ENCODE measurements at places on chromosomes 4 and X. TPM values are rescaled to one million over a fixed set of nuclear protein-coding genes. Genes with fewer than 3 reads are reported as not detected.

IL13RA2 gene
- not detected for total RNA-seq

MGAT4D gene
- total RNA-seq: not detected

PHEX gene
- total RNA-seq: 2.5 TPM

QRFPR gene
- total RNA-seq: 0.66 TPM

ART3 gene
- not detected for total RNA-seq

CTAG2 gene
- not detected for total RNA-seq

PFKFB1 gene
- total RNA-seq: 18.7 TPM

RBMXL3 gene
- total RNA-seq: not detected

GPR173 gene
- total RNA-seq: 1.6 TPM

GPAT3 gene
- total RNA-seq: 5.1 TPM

GRCh38 chr4:126603825-126604224, 1028.9 kb upstream of the INTU start:
- H3K36me3 ChIP-seq: no peaks in the 10 kb centered on the region
- no peak for DNase-seq
- H3K27ac ChIP-seq: no peak overlapping the region
- H3K4me1 ChIP-seq: no peaks in the 10 kb centered on the region
- no peak overlapping the region for H3K4me3 ChIP-seq
- H3K27me3 ChIP-seq: no peaks in the 10 kb centered on the region

DNA sequence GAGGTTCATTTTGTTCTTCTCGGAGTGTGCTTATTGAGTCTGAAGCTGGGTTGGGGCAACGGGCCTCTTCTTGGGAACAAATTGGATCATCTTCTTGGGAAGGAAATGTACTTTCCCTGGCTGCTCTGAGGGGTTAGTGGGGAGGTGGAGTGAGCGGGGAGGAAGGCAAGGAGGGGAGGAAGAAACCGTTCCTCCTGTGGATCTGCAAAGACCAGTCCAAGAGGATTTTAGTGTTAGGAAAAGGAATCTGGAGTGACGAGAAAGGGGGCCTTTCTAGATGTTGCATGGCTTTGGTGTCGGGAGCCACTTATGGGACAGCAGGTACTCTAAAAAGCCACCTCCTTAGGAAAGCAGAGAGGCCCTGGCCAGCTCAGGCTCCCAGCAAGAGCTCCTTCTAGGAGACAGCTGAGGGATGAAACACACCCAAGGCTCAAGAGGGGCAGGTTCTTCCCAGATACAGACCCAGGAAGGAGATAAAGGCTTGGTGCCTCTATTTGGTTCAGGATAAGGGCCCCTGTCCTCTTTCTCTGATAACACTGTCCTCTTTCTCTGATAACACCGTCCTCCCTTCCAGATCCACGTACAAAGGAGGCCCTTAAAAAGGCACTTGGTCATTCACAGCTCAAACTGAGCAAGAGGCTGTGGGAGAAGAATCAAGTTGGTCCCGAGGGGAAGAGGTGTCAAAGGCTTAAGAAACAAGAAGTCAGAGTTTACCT, 451 bp downstream of the SOD3 start:
- H3K27me3 ChIP-seq: peaks cover 14% of the 10 kb centered on the region
- H3K4me3 ChIP-seq: peak overlapping the region; percentile 35
- H3K4me1 ChIP-seq: no peaks in the 10 kb centered on the region
- no peaks in the 10 kb centered on the region for H3K36me3 ChIP-seq
- no peak for DNase-seq
- peak overlapping the region; percentile 85 for H3K27ac ChIP-seq

DNA sequence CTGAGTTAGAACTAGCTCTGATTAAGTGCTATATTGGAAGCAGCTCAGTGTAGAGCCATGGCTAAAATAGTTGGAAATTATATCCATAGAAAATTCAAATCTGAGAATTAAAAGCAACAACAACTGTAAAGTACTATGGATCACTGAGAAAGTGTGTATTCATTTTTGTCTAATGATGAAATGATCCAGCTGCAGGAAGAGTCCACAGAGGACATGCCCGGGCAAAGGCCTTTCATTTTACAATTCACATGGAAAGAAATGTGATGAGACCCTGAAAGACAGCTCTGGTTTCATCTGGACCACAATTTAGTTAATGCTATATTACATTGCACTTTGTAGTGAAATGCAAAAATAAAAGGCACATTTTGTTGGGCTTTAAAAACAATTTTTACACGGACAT, 196.8 kb upstream of the FAT1 start:
- H3K27ac ChIP-seq: peak overlapping the region; percentile 5
- no peak for DNase-seq
- H3K36me3 ChIP-seq: no peaks in the 10 kb centered on the region
- no peak overlapping the region for H3K4me3 ChIP-seq
- no peaks in the 10 kb centered on the region for H3K27me3 ChIP-seq

- H3K27me3 ChIP-seq: no peaks in the 10 kb centered on the region
- H3K36me3 ChIP-seq: no peaks in the 10 kb centered on the region
Observed at GRCh38 chr4:740656-741282, 35.1 kb downstream of the PCGF3 start.

- H3K4me3 ChIP-seq: no peak overlapping the region
- H3K36me3 ChIP-seq: no peaks in the 10 kb centered on the region
- DNase-seq: no peak
- H3K27me3 ChIP-seq: no peaks in the 10 kb centered on the region
Observed at GRCh38 chr4:126130215-126130614, 815.5 kb downstream of the FAT4 start.

DNA sequence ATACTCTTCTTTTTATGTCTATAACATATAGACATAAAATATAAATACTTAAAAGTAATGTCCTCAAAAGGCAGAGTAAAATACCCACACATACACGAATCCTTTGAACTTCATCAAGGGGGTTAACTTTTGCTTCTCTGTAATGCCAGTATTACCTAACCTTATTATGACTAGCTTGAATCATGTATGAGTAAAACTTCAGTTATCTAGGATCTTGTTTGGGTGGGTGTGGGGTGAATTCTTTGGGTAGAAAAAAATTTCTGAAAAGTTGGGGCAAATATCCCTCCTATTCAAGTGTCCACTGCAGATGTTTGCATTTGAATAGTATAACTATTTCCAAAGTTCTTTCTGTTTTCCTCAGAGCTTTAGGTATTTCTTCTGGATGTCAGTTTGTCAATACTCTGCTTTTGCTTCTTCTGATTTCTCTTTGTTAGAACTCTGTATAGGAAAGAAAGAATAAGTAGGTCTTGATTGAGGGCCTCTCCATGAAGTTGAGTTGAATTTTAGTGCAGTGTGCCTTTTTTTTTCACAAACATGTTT, 173.8 kb downstream of the ADGRL3 start:
- DNase-seq: no peak
- no peaks in the 10 kb centered on the region for H3K4me1 ChIP-seq
- no peak overlapping the region for H3K27ac ChIP-seq
- H3K4me3 ChIP-seq: no peak overlapping the region

DNA sequence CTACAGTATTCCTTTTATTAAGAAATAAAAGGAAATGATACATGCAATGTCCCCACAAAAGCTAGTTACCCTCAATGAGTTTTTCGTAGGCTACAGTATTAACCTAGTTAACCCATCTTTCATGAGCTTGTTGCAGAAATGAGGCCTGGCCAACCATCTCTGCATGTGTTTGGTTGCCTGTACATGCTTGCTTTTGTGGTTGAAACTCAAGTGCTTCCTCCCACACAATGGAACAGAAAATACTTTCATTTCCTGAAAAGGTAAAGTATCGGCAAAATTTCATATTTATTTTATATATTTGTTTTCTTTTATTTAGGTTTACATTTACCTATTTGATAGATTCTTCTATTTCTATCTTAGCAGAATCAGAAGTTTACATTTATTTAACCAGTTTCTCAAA, 214.6 kb upstream of the FAM241A start:
- no peak overlapping the region for H3K4me3 ChIP-seq
- no peaks in the 10 kb centered on the region for H3K36me3 ChIP-seq
- H3K27me3 ChIP-seq: no peaks in the 10 kb centered on the region
- no peaks in the 10 kb centered on the region for H3K4me1 ChIP-seq

DNA sequence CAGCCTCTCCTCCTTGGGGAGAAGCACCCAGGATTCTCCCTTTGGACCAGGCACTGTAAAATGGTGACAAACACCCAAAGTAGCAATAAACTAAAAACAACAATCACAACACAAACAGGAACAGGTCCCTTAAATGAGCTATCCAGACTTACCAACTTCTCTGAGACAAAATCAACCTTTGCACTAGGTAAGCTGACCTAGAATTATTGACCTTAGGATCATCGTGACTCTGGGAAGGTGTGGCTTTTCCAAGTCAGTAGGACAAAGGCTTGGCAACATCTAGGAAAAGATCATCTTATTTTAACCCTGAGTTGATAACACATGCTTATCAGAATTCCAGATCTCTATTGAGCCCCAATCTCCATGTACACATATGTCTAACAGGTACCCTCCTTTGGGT, 166.7 kb downstream of the PRDM5 start:
- H3K4me3 ChIP-seq: no peak overlapping the region
- no peaks in the 10 kb centered on the region for H3K27me3 ChIP-seq
- DNase-seq: no peak
- H3K36me3 ChIP-seq: no peaks in the 10 kb centered on the region
- no peak overlapping the region for H3K27ac ChIP-seq

- H3K36me3 ChIP-seq: no peaks in the 10 kb centered on the region
- H3K4me3 ChIP-seq: no peak overlapping the region
- H3K27ac ChIP-seq: no peak overlapping the region
- DNase-seq: no peak
- H3K27me3 ChIP-seq: no peaks in the 10 kb centered on the region
Observed at GRCh38 chr4:35063031-35063570, 1181.2 kb downstream of the ARAP2 start.

GRCh38 chr4:183165376-183165775, 66.3 kb downstream of the WWC2 start:
- no peak for DNase-seq
- no peak overlapping the region for H3K4me3 ChIP-seq
- H3K36me3 ChIP-seq: no peaks in the 10 kb centered on the region

DNA sequence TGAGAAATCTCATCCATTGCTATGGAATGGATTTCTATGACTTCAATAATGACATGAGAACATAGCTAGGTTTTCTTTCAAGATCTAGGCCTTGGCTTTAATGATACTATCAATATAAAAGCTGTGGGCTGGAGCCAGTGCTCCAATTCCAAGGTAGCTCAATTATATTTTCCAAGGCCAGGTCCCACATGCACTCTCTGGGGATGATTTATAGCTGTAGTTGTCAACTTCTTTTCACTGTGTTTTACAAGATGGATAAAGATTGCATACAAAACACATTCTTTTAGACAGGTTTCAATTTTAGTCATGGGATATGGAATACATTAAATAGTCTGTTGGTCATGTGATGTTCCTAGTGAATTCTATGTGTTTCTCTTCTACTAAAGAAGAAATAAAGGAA, 156.7 kb downstream of the DCAF12L1 start:
- no peaks in the 10 kb centered on the region for H3K27me3 ChIP-seq
- DNase-seq: no peak
- H3K36me3 ChIP-seq: no peaks in the 10 kb centered on the region
- no peaks in the 10 kb centered on the region for H3K4me1 ChIP-seq
- no peak overlapping the region for H3K27ac ChIP-seq
- H3K4me3 ChIP-seq: no peak overlapping the region

DNA sequence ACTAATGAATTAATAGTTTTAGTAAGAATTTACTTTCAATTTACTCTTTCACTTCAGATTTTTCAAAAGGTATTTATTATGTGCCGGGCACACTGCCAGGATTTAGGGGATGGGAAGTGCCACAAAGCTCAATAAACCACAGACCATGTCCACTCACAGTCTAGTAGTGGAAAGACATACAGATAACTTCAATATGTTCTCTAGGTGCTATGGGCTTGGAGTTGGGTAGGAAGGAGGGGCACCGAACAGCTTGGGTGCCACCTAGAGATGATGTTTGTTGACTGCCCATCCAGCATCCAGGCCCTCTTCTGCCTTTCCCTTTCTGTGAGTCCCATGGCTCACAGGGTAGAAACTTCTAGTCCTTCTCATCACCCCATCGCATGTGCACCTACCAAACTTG, 17.8 kb downstream of the MFAP3L start:
- H3K36me3 ChIP-seq: no peaks in the 10 kb centered on the region
- no peak overlapping the region for H3K4me3 ChIP-seq
- DNase-seq: no peak

- H3K4me1 ChIP-seq: no peaks in the 10 kb centered on the region
- H3K4me3 ChIP-seq: no peak overlapping the region
- no peaks in the 10 kb centered on the region for H3K27me3 ChIP-seq
- peak overlapping the region; percentile 0 for H3K27ac ChIP-seq
- no peak for DNase-seq
Observed at GRCh38 chr4:41155194-41155830, 59.0 kb downstream of the APBB2 start.

DNA sequence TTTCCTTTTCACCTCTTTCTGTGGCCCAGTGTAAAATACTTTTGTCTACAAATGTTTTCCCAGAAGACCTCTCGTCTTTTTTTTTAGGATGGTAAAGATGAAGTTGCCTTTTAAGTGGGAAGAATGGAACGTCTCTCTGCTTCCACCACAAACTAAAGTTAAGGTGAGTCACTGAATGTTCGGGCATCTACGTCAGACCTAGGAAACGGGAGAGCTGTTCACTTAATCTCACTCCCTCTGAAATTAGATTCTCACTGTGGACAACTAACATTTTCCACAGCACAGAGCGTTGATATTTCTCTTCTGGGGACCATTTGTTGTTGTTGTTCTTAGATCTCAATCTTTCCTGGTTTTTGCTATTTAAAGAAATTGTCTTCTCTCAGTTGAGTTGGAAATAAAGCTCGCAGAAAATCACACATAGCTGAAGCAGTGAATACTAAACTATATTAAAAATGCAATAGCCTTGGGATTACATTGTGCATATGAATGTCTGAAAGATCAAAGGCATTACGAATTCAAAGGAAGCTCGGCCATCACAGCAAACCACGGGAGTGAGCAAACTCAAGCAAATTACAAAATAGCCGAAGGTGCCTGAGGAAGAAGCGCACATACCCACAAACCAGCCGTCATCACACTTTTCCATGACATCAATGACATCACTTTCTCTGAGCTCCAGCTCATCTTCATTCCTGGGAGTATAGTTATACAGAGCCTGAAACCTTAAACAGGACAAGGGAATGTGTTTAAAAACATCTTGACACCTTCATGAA, 53.9 kb upstream of the PDLIM3 start:
- H3K27ac ChIP-seq: no peak overlapping the region
- H3K4me1 ChIP-seq: no peaks in the 10 kb centered on the region
- no peak for DNase-seq
- no peaks in the 10 kb centered on the region for H3K27me3 ChIP-seq
- no peaks in the 10 kb centered on the region for H3K36me3 ChIP-seq
- H3K4me3 ChIP-seq: no peak overlapping the region

DNA sequence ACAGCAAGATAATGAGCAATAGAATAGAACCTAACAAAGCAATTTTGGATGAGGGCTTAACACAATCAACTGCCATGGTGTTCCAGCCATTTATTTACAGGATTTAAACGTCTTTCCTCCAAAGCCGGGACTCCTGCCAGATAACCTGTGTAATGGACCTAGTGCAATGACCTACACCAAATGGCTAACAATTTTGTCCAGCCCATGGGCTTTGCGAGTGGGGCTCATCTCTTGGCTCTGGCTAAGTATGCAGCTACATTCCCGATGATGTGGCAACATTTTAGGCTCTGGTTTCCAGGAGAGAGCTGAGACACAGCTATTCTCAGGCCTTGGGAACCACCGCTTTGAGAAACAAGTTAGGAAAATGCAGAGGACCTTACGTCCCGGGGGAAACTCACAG, 822.3 kb upstream of the FTHL17 start:
- H3K27me3 ChIP-seq: no peaks in the 10 kb centered on the region
- DNase-seq: no peak
- no peaks in the 10 kb centered on the region for H3K4me1 ChIP-seq
- H3K4me3 ChIP-seq: no peak overlapping the region
- H3K36me3 ChIP-seq: no peaks in the 10 kb centered on the region

- no peaks in the 10 kb centered on the region for H3K36me3 ChIP-seq
- DNase-seq: no peak
- H3K4me3 ChIP-seq: no peak overlapping the region
- H3K27ac ChIP-seq: no peak overlapping the region
Observed at GRCh38 chr4:45621971-45622370, 501.9 kb downstream of the GABRG1 start.

Data from breast epithelium (tissue), 4 donors.